Activated CD4-positive, CD25-positive, alpha-beta regulatory T cell treated with anti-CD3 and anti-CD28 coated beads, Interleukin-2, amount 50 U/mL, for 72 hours (primary cell): ENCODE measurements at places on chromosomes 3 and 15.

DNA sequence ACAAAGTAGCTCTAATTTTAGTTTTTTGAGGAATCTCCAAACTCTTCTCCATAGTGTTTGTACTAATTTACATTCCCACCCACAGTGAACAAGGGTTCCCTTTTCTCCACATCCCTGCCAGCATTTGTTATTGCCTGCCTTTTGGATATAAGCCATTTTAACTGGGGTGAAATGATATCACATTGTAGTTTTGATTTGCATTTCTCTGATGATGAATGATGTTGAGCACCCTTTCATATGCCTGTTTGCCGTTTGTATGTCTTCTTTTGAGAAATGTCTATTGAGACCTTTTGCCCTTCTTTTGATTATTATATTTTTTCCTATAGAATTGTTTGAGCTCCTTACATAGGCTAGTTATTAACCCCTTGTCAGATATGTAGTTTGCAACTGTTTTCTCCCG lies 239.9 kb upstream of the TPM1 start:
- DNase-seq: no peak

GRCh38 chr3:39291903-39292329 lies 12.1 kb upstream of the CX3CR1 start:
- peak; percentile 81 for DNase-seq

DNA sequence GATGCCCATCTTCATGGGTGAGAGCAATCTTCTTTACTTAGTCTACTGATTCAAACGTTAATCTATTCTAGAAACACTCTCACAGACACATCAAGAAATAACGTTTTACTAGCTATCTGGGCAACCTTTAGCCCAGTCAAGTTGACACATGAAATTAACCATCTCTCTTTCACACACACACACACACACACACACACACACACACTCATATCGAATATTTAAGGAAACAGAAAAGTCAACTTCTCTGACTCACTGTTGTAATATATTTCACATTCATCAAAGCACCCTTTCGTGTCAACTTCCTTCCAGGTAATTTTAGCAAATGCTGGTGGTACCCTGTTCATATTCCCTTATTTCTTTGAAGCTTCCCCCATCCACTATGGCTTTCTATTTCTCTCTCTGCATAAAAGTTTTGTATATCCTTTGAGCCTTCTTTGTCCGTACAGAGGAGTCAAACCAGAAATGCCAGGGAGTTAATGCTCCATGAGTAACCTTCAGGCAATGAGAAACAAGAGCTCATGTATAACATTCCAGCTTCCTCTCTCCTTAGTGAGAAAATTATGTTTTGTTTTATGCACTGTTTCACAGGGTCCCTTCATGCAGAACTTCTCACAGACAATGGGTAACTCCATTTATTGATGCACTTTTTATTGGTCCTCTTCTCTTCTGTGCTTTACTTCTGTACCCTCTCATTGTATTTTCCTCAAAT lies 335.5 kb upstream of the CBLB start:
- no peak for DNase-seq

GRCh38 chr3:122190525-122190924 lies 7.1 kb downstream of the CASR start:
- no peak for DNase-seq

DNA sequence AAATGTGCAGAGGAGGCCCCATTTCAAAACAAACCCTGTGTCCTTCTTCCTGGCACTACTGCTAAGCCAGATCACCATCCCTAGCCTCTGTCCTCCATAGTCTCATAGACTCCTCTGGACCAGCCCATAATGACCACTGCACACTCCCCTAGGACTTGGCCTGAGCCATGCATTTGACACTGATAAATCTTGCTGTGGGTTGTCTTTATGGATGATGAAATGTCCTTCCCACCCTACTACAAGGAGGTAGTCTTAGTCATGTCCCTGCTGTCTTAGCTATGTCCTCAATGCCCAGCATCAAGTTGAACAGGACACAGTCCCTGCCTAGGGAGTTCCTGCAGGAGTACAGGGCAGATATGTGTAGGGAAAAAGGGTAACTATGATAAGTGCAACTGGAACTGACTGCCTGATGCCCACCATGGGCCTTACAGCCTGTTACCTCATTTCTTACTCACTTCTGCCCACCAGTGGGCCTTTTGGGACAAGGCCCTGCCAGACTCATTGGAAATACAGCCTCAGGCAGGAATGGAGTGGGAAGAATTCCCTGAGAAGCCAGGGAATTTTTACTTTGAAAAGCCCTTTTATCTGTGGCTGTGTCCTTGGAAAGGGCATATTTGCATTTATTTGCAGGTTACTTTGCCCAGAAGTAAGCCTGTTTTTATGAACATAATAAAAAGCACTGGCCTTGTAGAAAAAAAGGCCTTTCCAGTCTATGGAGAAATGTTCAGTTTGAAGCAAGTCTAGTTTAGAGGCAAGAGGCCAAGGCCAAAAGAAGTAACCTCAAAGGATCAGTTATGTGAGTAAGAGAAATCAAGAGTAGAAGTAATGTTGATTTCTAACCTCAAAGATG lies 199.6 kb upstream of the EIF1B start:
- no peak for DNase-seq

GRCh38 chr3:12194669-12195161 lies 36.0 kb upstream of the TIMP4 start:
- DNase-seq: no peak

DNA sequence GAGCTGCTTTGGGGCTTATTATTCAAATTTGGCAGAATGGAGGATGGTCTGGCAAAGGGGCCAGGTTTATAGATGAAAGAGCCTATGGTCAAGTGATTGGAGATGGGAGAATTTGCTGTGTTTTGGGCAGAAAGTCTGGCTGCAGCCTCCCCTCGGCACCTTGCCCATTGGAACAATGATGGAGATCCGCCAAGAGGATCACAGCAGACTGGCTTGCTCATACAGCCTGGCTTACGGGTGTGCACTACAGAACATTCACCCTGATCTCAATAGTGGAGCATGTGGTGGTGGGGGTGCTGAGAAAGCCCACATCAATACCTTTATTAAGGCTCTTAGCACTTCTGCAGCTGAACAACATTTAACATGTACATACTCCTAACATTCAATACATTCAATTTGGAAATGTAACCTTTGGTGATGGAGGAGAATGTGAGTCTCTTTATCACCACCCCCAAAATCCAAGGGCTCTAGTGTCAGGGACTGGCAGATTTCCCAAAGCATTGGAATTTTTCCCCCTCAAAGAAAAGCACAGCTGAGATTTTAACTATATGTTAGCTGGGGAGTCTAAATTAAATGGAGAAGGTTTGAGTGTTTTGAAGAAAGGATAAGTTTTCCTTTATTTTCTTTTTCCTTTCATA lies 118.4 kb upstream of the TMC3 start:
- no peak for DNase-seq
